ENCODE measurements at places on chromosomes 6 and 20.

DNA sequence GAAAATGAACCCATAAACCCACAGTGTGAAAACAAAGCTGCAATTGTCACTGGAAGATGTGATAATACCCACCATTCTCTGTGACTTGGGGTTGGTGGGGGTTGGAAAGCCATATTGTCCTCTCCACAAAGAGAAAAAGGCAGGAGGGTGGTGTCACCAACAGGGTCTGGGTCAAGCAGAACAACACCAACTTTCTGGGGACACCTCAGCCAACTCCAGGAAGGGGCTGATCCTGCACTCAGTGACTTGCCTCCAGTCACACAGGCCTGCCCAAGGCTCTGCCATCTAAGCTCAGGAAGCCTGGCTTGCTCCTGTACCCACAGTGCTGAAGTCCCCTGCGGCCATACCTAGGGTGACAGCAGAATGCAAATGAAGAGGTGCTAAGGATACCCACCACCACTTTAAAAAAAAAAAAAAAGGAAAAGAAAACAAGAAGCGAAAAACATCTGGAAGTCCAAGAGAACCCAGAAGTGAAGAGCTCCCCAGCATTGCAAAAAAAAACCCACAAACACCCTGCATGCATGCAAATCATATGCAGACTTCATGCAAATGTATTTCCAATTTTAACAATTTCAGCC is 110.6 kb downstream of the PREX1 start:
- DNase-seq: no peak

DNA sequence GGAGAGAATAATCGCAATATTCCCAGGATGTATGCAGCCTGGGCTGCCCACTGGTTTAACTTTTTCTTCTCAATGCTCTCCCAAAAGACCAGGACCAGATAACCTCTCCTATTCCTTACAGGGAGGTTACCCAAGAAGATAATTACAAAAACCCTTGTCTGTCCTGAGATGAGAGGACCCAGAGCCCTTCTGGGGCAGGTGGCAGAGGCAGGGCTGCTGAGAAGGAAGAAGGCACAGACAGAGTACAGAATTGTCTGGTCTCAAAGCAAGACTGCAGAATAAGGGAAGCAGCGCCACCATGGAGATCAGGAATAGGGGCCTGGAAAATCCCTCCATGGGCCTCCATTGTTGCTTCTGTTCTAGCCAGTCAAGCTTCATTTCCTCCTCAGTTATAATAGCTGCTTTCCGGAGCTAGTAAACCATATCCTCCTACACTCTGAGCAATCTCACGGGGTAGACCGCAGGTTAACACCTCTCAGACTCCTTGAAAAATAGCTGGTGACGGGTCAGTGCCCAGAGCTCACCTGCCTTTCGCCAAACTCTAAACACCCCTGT is 463 bp upstream of the HLA-DMB start:
- no peak for DNase-seq

GRCh38 chr20:34396408-34396807 is 33.3 kb downstream of the ITCH start:
- DNase-seq: no peak

DNA sequence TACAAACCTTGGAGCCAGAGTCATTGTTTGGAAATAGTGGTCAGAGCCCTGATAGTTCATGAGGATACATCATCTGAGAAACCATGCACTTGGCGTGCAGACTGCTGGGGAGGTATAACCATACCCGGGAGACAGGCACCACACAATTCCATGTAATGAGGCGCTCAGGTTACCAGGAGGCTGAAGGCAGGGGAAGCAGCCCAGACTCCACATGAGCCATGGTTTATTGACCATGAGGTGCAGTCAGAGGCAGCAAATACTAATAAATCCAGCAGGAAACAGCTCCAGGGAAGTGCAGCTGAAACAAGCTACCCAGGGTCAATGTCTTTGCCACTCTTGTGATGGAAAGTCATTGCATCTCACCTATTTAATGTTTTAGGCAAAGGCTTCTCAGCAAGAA is 156.0 kb downstream of the TBC1D7 start:
- DNase-seq: no peak

DNA sequence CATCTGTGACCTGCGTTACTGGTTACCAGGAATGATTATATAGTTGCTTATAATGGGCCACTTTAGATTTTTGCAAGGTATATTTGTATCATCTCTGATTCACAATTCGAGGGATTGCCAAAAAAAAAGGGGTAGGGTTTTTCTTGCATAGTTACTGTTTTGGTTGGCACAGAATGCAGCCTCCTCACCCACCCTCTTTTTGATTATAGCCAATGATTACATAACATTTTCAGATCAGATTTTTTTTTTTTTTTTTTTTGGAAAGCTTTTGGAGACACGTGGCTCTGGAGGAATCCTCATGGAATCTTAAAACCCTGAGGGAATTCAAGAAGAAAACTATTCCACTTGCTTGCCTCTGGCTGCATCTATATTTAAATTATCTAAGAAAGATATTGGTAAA is 53.7 kb downstream of the UST start:
- no peak for DNase-seq

- DNase-seq: no peak
Measured at GRCh38 chr6:122068291-122068769, 331.1 kb upstream of the HSF2 start.

- DNase-seq: peak; percentile 51
Measured at GRCh38 chr6:1390133-1390945, 963 bp downstream of the FOXF2 start.

GRCh38 chr20:47318586-47319516 is 37.6 kb downstream of the ZMYND8 start:
- peak; percentile 83 for DNase-seq

DNA sequence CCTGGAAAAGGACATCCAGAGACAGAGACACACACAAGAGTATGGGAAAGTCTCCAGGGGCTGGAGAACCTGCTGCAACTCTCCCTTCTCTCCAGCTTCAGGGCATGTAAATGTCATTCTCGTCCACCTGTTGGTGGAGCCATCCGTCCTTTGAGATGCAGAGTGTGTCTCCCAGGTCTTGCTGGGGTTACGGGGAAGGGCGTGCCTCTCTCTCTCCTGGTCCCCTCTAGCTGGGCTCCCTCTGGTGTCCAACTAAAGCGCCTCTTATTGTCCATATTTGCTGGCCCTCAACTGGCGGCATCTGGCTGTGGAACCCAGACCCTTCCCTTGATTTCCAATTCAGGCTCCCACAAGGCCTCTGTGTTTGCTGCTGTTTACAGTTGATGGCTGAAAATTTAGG is 244.1 kb downstream of the BMP7 start:
- DNase-seq: no peak

DNA sequence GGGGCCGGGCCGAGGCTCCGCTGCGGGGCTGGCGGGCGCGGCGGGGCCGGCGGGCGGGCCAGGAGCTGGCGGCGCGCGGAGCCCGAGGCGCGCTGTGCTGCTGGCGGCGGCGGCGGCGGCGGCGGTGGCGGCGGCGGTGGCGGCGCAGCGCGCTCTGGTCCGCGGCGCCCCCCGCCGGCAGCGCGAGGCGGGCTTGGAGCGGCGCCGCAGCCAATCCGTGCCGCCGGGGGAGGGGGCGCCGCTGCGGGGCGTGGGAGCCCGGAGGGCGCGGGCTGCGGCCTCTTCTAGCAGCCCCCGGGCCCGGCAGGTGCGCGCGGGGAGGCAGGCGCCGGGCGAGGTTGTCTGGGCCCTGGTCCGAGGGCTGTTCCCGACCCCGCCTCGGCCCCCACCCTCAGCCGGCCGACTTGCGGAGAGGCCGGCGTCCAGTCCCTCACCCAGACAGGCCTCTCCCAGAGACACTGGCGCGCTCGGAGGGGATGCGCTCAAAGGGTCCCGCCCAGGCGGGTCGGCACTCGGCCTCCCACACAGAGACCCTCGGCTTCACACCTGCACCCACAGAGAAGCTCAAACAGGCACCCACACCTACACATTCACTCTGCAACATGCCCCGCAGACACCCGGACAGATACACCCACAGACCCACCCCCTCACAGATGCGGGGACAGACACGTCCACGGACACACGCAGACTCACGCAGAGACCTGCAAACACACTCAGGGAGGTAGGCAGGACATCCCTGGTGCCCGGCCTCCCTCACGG is at the start of gene RIMS4:
TSS of gene RIMS4 (minus strand) at position 156 of the 759 bp plus-strand sequence. CDS start 275 bp downstream, outside the sequence.
- DNase-seq: no peak

DNA sequence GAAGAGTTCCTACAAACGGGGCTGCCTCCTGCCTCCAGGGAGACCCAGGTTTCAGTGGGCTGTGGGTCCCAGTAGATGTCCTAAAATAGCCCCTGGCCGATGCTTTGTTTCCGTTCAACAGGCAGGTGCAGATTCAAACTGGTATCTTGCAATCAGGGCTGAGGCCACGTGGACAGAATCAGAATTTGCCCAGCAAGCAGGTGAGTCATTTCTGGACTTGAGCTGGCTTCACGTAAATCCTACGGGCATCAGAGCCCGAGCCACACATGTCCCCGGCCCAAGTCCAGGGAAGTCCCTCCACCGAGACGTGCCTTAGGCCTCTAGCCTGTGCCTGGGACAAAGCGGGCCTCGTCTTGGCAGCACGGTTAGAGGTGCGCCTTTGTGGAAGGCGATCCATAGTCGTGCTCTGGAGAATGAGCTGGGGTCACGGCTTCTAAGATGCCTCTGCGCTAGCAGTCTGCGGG is 101.6 kb upstream of the FRMD1 start:
- DNase-seq: no peak

DNA sequence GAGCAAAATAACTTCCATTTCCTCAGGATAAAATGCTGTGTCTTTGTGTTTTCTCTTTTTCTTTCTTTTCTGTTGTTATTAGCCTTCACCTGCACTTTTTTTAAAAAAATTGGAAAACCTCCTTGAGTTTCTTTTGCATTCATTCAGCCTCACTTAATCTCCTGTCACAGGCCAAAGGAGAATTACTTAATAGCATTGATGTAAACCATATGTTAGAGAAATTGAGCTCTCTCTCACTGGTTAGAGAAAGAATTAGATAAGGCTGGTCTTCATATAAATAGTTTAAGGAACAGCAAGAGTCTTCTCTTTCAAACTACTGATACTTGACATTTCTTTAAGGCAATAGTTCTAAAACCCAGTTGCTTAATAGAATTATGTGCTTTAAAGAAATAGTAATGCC is 564.2 kb downstream of the TFAP2B start:
- DNase-seq: no peak

- DNase-seq: no peak
Measured at GRCh38 chr6:158279615-158280014, 32.6 kb upstream of the TULP4 start.

GRCh38 chr6:106569428-106569827 is 59.9 kb downstream of the RTN4IP1 start:
- DNase-seq: no peak

GRCh38 chr20:61940976-61941720 is 124.5 kb downstream of the TAF4 start:
- peak; percentile 25 for DNase-seq

DNA sequence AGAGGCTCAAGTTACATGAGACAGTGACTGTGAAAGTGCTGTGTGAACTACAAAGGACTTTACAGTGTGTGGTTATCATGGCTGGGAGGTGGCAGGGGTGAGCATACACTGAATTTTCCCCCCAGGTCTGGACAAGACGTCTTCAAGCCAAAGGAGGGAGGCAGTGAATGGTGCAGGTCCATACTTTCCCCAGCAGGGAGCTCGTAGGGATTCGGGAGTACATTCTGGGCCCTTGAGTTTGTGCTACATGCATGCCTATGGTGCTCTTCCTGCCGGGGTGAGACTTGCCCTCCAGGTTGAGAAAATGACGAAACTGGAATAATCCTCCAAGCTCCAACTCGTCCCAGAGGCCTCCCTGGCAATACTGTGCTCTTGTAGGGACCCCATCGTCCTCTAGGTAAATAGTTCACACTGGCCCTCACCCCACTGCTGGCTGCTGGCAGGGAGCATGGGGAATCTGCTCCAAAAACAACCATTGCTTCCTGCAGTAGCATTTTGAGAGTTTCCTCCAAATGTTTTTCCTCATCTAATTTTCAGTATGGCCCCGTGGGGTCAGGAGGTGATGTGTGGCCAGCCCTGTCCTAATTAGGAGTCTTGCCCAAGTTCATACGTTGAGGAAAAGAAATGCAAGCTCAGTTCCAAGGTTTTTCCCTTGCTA is 57.6 kb downstream of the ZNF831 start:
- peak; percentile 41 for DNase-seq

GRCh38 chr6:128131036-128131435 is 230.2 kb upstream of the THEMIS start:
- DNase-seq: no peak

DNA sequence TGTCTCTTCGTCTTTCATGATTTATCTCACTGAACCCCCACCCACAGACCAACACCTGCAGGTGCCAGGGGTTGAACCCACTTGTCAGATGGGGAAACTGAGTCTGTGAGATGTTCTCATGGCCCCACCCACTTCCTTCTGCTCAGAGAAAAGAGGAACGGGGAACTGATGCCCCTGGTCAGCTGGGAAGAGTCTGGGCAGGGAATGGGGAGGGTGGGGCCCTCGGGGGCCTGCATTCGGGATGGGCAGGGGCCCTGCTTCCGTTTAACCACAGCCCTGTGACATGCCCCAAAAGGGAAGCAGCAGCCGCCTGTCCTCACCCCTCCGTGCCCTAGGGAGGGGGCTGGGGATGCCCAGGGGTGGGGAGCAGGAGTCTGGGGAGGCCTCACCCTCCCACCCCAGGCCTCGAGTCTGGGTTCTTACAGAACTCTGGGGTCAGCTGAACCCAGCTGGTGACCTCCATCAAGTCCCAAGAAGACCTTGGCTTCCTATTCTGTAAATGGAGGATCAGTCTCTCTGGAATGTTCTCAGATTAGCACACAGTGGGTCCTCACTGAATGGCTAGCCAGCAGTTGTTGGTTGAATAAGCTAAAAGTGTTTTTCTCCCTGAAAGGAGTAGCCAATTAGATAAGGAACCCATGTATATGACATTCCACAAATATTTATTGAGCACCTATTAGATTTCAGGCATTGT is 81.5 kb downstream of the CEBPB start:
- peak; percentile 72 for DNase-seq

DNA sequence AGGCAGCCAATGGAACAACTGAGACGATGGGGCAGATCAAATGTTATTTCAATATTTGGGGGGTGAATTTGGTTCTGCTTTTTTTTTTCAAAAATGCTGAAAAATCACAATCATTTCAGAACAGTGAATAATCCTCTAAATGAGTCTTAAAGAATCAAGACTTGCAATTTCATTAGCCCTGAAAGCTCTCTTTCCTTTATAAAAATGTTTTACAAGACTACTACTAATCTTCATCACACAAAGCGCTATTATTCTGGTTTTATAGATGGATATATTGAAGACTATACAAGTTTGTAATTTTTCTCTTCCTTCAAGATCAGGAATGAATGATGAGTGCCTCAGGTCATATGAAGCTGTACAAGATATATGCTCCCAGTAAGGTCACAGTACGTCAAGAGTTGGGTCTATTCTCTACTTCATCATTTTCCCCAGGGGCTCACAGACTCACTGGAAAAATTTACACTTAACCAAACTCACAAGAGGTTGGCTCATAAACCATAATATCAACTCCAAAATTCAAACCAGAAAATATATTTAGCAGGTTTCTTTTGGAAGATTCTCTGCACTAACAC is 19.5 kb downstream of the RNF24 start:
- no peak for DNase-seq

- DNase-seq: peak; percentile 53
Measured at GRCh38 chr6:4402477-4402976, 267.2 kb upstream of the ECI2 start.
